ENCODE measurements at places on chromosomes 5 and 9.

- no peak for DNase-seq
These were observed 21.1 kb downstream of the FAF2 start for GRCh38 chr5:176469296-176469695.

GRCh38 chr5:125668884-125669283, 754.3 kb upstream of the GRAMD2B start:
- no peak for DNase-seq

GRCh38 chr5:151051931-151052608, 28.8 kb downstream of the TNIP1 start:
- no peak for DNase-seq

- no peak for DNase-seq
These were observed 318.8 kb upstream of the ELAVL2 start for GRCh38 chr9:24144796-24145195.

GRCh38 chr5:9852671-9853070, 222.5 kb upstream of the TAS2R1 start:
- no peak for DNase-seq

Data from type B pancreatic cell (in vitro differentiated cells).